ENCODE measurements at places on chromosomes 2 and 18.

- no peak for DNase-seq
These were observed 31.9 kb downstream of the NRP2 start for GRCh38 chr2:205714058-205714776.

DNA sequence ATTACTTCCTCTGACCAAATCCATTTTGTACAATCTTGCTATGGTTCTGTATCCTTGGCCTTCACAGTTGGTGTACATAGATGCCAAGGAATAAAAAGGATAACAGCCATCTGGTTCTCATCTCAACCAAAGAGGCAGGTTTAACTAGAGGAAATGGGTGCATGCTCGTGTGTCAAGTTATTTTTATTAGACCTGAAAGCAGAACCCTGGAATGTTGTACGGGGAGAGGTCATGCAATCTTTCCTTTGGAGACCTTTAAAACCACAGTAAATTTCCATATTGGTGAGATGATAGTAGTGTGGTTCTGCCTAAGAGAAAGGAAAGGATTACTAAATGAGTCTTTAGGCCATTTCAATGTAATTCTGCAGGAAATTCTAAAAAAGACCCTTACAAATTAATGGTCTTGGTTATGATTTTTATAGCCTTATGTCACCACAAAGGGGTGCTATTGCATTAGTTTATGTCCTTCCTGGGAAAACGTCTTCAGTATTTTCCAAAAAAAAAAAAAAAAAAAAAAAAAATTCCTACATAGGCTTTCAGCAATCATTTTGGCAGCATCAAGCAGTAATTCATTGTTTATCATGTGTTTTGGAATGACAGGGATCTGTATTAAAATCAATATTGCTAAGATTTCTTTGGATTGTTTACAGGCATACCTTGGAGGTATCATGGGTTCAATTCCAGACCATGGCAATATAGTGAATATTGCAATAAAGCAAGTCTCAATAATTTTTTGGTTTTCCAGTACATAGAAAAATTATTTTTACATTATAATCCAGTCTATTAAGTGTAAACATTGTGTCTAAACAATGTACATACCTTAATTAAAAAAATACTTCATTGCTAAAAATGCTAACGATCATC is 270.8 kb downstream of the NYAP2 start:
- DNase-seq: peak; percentile 9

- DNase-seq: no peak
These were observed 41.4 kb downstream of the CRIM1 start for GRCh38 chr2:36396878-36397539.

- DNase-seq: no peak
These were observed 34.2 kb downstream of the FAM178B start for GRCh38 chr2:96952016-96952750.

- peak; percentile 69 for DNase-seq
These were observed 10.4 kb upstream of the KCNF1 start for GRCh38 chr2:10901160-10901939.

- no peak for DNase-seq
These were observed 249.1 kb downstream of the SUCLG1 start for GRCh38 chr2:84209941-84210340.

DNA sequence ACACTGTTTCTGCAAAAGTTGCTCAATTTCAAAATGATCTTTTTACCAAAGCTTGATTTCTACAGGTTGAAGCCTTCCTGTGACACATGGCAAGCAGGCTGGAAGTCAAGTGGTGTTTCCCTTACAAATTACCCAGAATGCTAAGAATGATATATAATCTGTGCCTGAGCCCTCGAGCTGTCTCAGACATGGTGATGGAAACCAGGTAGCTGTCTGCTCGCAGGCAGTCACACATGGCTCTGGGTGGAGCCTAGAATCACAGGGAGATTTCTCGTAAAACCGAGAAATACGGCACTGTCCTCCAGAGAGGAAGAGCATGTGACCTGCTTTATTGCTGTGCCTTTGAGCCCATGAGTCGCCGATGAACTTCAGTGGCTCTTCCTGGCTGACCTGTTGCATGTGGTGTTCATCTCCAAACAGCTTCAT is 392.9 kb downstream of the ZNF521 start:
- no peak for DNase-seq

- no peak for DNase-seq
These were observed 88.7 kb downstream of the NRP2 start for GRCh38 chr2:205771031-205771430.

GRCh38 chr2:190838492-190838910 is 42.1 kb upstream of the GLS start:
- DNase-seq: no peak

DNA sequence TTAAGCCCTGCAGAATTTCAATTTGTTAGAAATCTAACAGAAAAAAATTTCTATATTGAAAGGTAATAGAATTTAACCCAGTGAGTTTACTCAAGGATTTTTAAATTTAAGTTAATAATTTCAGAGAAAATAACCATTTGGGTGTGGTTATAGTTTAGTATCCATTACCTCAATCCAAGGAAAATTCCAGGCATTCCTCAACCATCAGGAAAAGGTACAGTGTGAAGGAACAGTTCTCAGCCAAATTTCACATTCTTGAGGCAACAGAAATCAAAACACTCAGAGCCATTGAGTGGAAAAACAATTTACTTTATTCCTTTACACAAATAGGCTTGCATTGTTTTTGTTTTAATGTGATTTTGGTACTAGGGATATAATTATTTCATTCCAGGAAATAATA is 45.6 kb downstream of the ONECUT2 start:
- DNase-seq: no peak

DNA sequence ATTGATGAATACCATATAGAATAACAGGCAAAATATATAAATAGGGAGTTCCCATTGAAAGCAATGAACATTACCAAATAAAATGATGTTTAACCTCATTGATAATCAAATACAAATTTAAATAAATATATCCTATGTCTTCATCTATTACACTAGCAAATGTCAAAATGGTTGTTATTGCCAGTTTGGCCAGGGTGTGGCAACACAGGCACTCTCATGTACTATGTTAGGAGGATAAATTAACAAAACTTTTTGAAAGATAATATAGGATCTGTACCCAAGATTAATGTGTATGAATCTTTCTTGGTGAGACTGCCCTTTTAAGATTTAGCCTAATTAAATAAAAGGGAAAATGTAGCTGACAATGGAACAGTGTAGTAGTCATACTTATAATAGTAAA is 659.3 kb downstream of the ERBB4 start:
- DNase-seq: no peak

DNA sequence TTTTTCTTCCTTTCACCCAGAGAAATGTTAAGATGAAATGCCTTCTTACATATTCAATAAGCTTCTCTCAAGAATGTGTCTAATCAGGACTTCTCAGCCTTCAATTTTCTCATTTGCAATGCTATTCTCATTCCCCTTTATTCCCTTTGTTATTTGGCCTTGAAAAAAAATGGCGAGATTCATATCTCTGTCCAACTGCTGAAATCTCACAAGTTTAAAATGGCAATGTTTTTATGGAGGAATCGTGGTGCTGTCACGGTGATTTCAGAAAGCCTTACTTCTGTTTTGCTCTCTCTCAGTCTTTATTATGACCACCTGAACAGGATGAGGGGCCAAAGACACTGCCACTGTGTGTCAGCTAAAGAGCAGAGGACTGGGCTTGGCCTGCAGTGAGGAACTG is 928.5 kb downstream of the DCC start:
- no peak for DNase-seq

DNA sequence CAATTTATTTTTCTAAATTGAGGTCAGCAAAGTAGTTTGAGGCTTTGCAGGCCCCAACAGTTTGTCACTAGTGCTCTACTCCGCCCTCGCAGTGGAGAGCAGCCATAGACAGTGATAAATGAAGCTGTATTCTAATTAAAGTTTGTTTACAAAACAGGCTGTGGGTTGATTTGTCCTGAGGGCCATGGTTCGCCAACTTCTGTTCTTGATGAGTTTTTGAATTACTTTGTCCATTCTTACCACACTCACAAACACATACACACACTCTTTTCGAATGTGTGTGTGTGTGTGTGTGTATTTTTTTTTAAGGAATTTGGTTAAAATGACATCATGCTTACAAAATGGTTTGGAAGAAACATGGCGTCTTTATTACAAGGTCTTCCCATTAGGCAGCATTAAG is 68.6 kb downstream of the MTCL1 start:
- DNase-seq: no peak

DNA sequence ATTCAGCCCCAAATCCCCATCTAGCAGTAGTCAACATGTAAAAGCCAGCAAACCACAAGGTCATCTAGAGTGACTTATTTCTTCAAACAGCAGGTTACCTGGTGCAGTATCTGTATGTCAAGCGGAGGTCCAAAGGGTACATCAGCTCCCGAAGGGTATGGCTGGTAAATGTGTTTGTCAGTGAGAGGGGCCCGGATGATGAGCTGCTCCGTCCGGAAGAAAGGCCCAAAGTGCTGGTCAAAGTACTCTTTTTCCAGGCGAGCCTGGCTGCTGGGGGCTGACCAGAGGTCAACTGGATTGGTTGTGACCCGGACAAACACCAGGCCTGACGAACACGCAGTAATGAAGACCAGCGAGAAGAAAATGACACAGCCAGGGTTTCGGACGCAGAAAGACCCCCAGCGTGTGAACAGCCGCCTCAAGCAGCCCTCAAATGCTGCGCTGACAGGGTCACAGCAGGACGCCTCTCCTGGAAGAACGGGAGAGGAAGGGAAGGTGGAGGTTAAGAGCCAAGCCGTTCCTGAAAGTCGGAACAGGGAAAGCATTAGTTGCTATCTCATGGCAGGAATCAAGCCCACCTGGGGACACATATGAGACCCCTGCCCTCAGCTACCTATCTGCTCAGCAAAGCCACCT is 30.0 kb downstream of the NPC1 start:
- DNase-seq: no peak

GRCh38 chr2:149579972-149580882 is 7.3 kb downstream of the MMADHC start:
- no peak for DNase-seq

DNA sequence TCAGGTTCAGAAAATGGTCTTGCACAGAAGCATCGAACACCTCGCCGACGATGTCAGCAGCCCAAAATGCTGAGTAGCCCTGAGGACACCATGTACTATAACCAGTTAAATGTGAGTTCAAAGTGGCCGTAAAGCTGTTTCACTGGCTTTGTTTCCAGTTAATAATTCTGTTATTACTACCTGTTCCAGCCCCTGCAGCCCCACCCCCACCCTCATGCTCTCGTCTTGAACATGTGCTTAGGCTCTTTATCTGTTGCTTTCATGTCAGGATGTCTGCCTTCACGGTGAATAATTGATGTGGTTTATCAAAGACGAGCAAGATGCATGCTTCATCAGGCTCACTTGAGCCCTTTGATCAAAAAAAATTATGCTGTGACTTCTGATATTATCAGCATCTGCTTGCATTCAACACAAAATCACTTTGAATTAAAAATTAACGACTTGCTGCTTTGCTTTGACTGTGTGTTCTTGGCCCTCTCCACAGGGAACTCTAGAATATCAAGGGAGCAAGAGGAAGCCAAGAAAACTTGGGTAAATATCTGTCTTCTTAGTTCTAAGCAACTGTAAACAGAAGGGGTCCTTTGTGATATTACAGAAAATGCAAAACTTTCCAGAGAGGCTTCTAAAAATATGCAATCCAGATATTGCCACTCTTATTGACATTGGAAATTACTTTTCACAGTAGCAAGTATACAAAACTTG is 63.4 kb upstream of the SP5 start:
- no peak for DNase-seq

- peak; percentile 92 for DNase-seq
These were observed 308.7 kb downstream of the CBLN2 start for GRCh38 chr18:72235422-72235821.

All from NCI-H748 treated with DMSO at 0.1 percent for 48 hours (cell line).